ENCODE measurements at places on chromosomes 6 and 20. TPM values are rescaled to one million over a fixed set of nuclear protein-coding genes. Genes with fewer than 3 reads are reported as not detected.

CD40 gene
- not detected for total RNA-seq

DNA sequence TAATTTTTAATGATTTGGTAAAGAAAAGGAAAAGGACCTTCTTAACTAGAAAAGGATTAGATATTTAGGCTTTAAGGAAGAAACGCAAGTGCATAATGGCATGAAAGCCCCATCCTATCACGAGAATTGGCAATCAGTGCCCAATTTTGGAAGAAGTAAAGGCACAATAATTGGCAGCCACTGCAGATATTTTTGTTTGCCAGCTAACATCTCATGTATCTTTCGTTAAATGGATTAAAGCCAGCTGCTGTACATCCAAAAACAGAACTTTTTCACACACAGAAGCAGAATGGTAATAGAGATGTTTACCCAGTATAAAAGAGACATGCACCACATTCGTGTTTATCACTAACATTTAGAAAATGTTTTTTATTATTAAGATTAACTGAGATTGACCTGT, 180.3 kb downstream of the C6orf118 start:
- no peaks in the 10 kb centered on the region for H3K36me3 ChIP-seq
- H3K27me3 ChIP-seq, result no peaks in the 10 kb centered on the region
- H3K4me3 ChIP-seq, result no peak overlapping the region
- no peak for DNase-seq
- no peaks in the 10 kb centered on the region for H3K4me1 ChIP-seq
- H3K27ac ChIP-seq, result no peak overlapping the region

GRCh38 chr20:44287272-44288097, 23.5 kb downstream of the FITM2 start:
- peaks cover 8% of the 10 kb centered on the region for H3K4me1 ChIP-seq
- no peak for DNase-seq
- H3K27ac ChIP-seq, result no peak overlapping the region
- H3K27me3 ChIP-seq, result no peaks in the 10 kb centered on the region
- H3K36me3 ChIP-seq, result peaks cover 7% of the 10 kb centered on the region

DNA sequence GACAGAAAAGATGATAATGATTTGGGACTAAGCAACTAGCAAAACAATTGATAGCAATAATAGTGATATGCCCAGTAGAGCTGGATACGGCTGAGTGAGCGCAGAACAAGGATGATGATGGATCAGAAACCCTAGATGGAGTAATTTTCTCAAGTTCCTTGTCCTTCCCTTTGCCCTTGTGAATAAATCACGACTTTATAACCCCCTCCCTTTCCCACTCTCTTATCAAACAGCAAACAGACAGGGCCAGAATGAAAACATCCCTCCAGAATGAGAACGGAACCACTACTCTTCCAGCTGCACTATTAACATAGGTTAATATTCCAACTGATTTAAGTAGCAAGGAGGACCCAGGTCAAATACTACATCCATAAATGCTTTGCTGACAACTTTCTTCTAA, 1.3 kb upstream of the MTFR2 start:
- H3K4me3 ChIP-seq, result no peak overlapping the region
- H3K4me1 ChIP-seq, result peaks cover 35% of the 10 kb centered on the region
- no peak overlapping the region for H3K27ac ChIP-seq
- H3K27me3 ChIP-seq, result no peaks in the 10 kb centered on the region
- DNase-seq, result no peak
- H3K36me3 ChIP-seq, result no peaks in the 10 kb centered on the region

GRCh38 chr20:63441136-63442099, 31.0 kb downstream of the KCNQ2 start:
- DNase-seq, result no peak
- no peaks in the 10 kb centered on the region for H3K36me3 ChIP-seq
- H3K4me1 ChIP-seq, result no peaks in the 10 kb centered on the region
- H3K27me3 ChIP-seq, result peaks cover 5% of the 10 kb centered on the region
- no peak overlapping the region for H3K27ac ChIP-seq
- H3K4me3 ChIP-seq, result no peak overlapping the region

DNA sequence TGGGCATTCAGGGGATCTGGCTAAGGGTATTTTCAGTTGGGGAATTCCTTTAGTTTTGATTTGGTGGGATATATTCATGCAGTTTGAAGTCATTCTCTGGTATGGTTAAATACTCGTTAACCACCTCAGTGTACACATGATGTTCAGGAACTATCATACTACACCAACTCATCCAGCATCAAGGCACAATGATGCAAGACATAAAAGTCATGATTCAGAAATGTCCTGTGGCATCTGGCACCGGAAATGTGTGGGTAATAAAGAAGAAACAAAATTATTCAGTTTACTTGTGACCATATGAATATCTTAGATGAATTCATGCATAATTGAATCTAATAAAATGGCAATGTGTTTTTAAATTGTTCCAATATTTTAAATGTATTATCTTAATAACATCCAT, 129.0 kb upstream of the BMP5 start:
- H3K36me3 ChIP-seq, result no peaks in the 10 kb centered on the region
- no peaks in the 10 kb centered on the region for H3K27me3 ChIP-seq
- no peak for DNase-seq
- H3K4me1 ChIP-seq, result peaks cover 42% of the 10 kb centered on the region
- H3K27ac ChIP-seq, result no peak overlapping the region

CRISP2 gene
- total RNA-seq, result not detected

OPRL1 gene
- 3.5 TPM for total RNA-seq

GRCh38 chr6:98454809-98455322, 379.5 kb upstream of the POU3F2 start:
- no peak for DNase-seq
- peaks cover 3% of the 10 kb centered on the region for H3K27me3 ChIP-seq
- no peak overlapping the region for H3K4me3 ChIP-seq
- H3K4me1 ChIP-seq, result no peaks in the 10 kb centered on the region

GRCh38 chr20:62875419-62876361, 14.1 kb upstream of the TCFL5 start:
- peak overlapping the region; percentile 93 for H3K27ac ChIP-seq
- H3K27me3 ChIP-seq, result no peaks in the 10 kb centered on the region
- peak; percentile 95 for DNase-seq
- H3K4me1 ChIP-seq, result peaks cover 28% of the 10 kb centered on the region
- peaks cover 1% of the 10 kb centered on the region for H3K36me3 ChIP-seq

DNA sequence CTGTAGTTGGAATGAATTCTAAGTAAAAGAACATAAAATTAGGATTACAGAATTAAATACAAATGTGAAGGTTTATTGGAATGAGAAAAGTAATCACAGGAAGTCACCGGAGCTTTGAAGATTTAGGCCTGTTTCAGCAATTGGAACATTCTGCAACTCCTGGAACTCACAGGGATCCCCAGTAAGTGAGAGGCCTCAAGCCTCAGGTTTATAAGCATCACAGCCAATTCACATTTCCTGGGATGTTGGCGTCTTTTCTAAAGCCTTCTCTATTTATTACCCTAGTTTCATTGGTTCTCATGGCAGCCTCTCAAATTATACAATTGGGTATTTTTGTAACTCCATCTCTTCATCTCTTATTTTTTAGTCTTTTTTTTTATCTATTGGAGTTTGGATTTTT, 90.4 kb upstream of the HIVEP1 start:
- no peaks in the 10 kb centered on the region for H3K27me3 ChIP-seq
- no peak for DNase-seq
- no peaks in the 10 kb centered on the region for H3K36me3 ChIP-seq
- H3K27ac ChIP-seq, result peak overlapping the region; percentile 96

DNA sequence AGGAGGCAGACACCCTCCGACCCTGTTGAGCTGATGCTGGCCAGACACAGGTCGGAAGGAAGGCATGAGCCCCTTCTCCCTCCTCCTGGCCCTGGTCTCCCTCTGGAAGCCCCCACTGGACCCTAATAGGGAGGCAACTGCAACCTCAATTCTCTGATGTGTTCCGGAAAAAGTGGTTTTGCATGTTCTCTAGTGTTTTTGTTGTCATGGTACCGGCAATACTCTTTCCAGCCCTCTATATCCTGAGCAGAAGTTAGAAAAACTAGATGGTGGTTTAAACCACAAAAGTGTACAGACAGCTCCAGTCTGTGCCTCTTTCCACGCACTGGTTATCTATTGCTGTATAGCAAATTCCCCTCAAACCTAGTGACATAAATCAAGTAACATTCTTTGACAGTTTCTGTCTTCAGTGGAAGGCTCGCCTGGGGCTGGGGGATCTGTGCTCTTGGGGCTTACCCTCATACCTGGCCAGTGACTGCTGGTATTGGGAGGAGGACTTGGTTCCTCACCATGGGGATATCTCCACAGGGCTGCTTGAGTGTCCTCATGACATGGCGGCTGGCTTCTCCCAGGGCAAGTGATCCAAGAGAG, 37.0 kb downstream of the SYTL3 start:
- H3K4me1 ChIP-seq, result no peaks in the 10 kb centered on the region
- H3K36me3 ChIP-seq, result no peaks in the 10 kb centered on the region
- no peak overlapping the region for H3K27ac ChIP-seq
- DNase-seq, result no peak

GRCh38 chr20:58135441-58136148, 92.9 kb downstream of the ANKRD60 start:
- H3K27ac ChIP-seq, result no peak overlapping the region
- no peak for DNase-seq
- no peak overlapping the region for H3K4me3 ChIP-seq
- H3K27me3 ChIP-seq, result peaks cover 39% of the 10 kb centered on the region
- H3K4me1 ChIP-seq, result peaks cover 33% of the 10 kb centered on the region

MLIP gene
- total RNA-seq, result not detected

SRSF12 gene
- 5.9 TPM for total RNA-seq

IL17A gene
- total RNA-seq, result not detected

DNA sequence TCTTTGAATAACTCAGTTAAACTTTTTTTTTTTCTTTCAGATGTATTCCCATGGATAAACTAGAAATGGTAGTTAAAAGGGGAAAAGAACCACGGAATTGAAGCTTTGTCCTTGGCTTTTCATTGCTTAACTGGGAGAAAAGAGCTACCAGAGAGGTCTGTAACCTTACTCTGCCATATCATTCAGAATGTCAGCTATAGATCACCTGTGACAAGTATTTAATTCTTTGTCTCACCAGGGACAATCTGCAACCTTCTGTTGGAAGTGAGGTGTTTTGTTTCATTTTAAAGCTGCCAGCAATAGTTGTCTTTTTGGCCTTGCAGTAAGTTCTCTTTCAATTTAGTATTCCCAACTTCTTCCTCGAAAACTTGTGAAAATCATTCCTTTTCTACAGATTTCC, 618.4 kb downstream of the FRK start:
- H3K27me3 ChIP-seq, result peaks cover 3% of the 10 kb centered on the region
- H3K36me3 ChIP-seq, result no peaks in the 10 kb centered on the region
- DNase-seq, result no peak
- no peaks in the 10 kb centered on the region for H3K4me1 ChIP-seq

GRCh38 chr20:63322933-63323273, 29.9 kb downstream of the COL20A1 start:
- H3K36me3 ChIP-seq, result no peaks in the 10 kb centered on the region
- peaks cover 14% of the 10 kb centered on the region for H3K27me3 ChIP-seq
- H3K4me1 ChIP-seq, result no peaks in the 10 kb centered on the region

DNA sequence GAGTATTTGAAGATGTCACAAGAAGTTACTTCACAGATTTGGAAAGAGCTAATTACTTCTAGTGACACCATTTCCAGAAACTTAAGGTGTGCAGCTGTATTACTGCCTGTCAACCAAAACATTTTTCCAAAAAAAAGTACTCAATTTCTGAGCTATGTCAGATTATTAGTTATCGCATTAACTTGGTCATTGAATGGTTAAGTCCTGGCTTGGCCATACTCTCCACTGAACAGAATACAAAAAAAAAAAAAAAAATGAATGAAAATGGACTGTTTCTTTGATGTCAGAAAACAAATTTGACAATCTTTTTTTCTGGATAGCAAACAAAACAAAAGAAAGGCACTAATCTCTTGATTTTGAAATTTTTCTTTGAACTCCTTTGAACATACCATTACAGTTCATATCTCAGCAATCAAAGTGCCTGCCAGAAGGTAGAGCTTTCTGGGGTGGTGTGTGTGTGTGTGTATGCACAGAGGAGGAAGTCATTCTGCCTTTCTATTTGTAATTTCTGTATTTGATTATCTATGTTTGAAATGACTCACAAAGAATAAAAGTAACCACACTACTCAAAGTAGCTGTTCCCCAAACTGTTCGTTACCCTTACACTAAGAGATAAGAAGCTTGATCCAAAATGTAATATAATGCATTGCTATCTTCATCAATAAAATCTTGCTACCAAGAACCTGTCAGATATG, 210.8 kb upstream of the FUT9 start:
- DNase-seq, result no peak
- H3K4me3 ChIP-seq, result no peak overlapping the region
- H3K27me3 ChIP-seq, result no peaks in the 10 kb centered on the region
- H3K27ac ChIP-seq, result no peak overlapping the region

DNA sequence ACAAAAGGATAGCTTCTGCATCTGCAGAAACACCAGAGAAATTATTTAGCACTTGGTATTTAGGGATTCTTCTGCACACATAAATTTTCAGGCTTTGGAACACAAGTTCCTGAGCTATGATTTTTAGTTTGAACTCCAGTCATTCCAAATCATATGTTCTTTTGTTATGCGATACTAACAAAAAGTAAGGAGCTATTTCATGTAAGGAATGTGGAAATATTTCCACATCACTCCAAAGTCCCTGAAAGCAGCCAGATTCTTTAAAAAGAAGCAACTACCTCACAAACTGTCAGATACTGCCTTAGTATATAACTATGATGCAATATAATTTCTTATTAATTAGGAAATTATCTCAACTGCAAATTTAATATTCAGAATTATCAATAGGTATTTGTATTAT, 106.9 kb downstream of the RNGTT start:
- no peak overlapping the region for H3K4me3 ChIP-seq
- H3K36me3 ChIP-seq, result no peaks in the 10 kb centered on the region
- H3K27me3 ChIP-seq, result no peaks in the 10 kb centered on the region
- no peak for DNase-seq

DNA sequence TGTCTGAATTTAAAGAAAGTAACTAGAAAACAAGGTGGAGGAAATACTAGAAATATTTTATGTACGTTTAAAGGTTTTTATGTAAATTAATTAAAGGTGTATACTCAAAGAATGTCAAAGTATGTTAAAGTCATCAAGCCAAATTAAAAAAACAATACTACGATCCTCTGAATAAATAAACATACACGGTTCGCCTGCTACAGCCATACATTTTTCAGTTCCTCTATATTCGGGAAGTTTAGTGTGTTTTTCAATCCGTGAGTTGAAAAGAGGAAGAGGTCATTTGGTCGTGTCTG, 626 bp downstream of the STX7 start:
- H3K27me3 ChIP-seq, result peaks cover 2% of the 10 kb centered on the region
- no peak for DNase-seq
- peaks cover 3% of the 10 kb centered on the region for H3K36me3 ChIP-seq
- H3K4me1 ChIP-seq, result peaks cover 62% of the 10 kb centered on the region
- H3K4me3 ChIP-seq, result peak overlapping the region; percentile 80

CYP21A2 gene
- 0.68 TPM for total RNA-seq
